Left kidney (tissue), 8 donors: ENCODE measurements at places on chromosomes 6 and 20. TPM values are rescaled to one million over a fixed set of nuclear protein-coding genes. Genes with fewer than 3 reads are reported as not detected.
A peak's percentile ranks its signal among the peaks of the same experiment; 100 is the strongest.

- no peak for DNase-seq
These were observed 13.1 kb downstream of the OR5V1 start for GRCh38 chr6:29355603-29356002.

GRCh38 chr6:42367353-42368011 is 84.2 kb downstream of the TRERF1 start:
- DNase-seq = no peak

- no peak for DNase-seq
These were observed 78.6 kb downstream of the EDN3 start for GRCh38 chr20:59378966-59379365.

GRCh38 chr6:7993952-7994351 is 70.2 kb downstream of the BLOC1S5 start:
- DNase-seq = no peak

DNA sequence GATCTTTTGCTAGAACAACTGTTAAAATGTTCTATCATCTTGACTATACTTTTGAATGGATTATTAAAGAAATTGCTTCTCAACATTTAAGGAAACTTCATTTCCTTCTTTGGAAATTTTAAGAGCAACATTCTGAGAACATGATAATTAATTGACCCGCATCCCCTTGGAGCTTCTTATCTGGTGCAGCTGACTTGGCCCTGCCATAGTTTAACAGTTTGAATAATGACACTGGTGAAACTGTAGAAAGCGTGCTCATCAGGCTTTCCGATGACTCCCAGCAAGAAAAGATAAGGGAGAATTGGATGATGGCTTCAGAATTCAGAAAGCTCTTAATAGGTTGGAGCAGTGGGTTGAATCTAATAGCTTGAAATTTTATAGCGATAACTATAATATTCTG is 38.1 kb downstream of the SNX9 start:
- DNase-seq = no peak

DNA sequence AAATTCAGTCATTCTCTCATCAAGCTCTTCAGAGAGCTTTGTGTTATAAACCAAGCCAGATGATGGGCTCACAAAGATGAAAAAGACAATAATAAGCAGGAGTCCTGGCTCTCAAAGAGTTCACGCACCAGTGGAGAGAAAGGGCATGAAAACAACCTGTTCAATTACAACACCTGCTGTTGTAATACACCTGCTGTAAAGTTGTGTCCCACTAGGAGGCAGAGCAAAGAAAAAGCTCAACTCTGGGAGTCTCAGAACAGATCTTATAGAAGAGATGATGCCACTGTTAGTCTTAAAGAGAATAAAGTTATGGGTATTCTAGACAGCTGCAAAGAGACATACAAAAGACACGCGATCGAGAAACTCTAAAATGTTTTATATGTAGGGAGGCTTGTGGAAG is 100.6 kb downstream of the DCDC2 start:
- DNase-seq = no peak

- DNase-seq = no peak
These were observed 38.4 kb upstream of the FNDC1 start for GRCh38 chr6:159130846-159131245.

The TREML1 gene
- polyA plus RNA-seq = 0.65 TPM

- no peak for DNase-seq
These were observed 22.4 kb upstream of the TGM2 start for GRCh38 chr20:38187517-38187916.

The BMP2 gene
- polyA plus RNA-seq = 19.4 TPM

The SCP2D1 gene
- polyA plus RNA-seq = not detected

The APOM gene
- 95.0 TPM for polyA plus RNA-seq

GRCh38 chr6:130516604-130517003 is 150.8 kb downstream of the TMEM200A start:
- no peak for DNase-seq

GRCh38 chr6:52454556-52454955 is 34.4 kb downstream of the EFHC1 start:
- DNase-seq = no peak

- DNase-seq = peak; percentile 8
These were observed 161.1 kb downstream of the FARS2 start for GRCh38 chr6:5422321-5422915.

DNA sequence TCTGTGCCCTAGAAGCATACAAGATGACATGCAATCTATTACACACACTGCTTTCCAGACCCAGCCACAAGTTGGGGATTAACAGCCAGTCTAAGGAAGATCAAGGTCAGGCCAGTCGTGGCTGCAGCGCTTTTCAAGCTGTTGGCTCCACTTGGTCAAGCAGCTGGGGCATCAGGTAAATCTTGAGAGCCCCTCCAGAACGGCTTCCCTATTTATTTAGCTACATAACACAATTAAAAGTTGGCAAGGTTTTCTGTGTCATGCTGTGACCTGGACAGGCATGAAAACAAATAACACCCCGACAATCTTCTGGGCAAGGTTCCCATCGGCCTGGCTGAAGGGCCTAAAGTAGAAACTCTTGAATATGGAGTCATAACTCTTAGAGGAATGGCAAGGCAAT is 524.3 kb downstream of the PRKN start:
- DNase-seq = no peak
